Fibroblast of the aortic adventitia (primary cell): ENCODE measurements at places on chromosomes 1 and 21.

GRCh38 chr21:17636711-17637110 lies 24.0 kb upstream of the BTG3 start:
- DNase-seq = no peak

GRCh38 chr1:19240673-19241538 lies 10.4 kb downstream of the EMC1 start:
- peak; percentile 79 for DNase-seq

DNA sequence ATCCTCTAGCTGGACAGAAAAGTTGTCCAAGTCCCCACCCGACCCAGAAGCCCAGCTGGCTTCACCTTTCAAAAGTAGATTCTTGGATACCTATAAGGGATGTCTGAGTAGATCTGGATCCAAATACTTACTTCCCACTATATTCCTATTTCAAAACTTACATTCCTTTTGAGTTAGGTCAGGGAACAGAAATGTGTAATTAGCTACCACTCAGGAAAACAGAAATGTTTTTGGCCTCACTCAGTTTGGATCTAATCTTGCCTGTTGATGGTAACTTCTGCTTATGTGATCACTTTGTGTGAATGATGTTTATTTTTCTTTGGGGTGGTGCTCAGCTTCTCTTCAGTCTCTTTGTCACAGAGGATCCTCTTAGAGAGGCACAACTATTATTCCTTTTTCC lies 814.4 kb upstream of the RGS18 start:
- peak; percentile 2 for DNase-seq

DNA sequence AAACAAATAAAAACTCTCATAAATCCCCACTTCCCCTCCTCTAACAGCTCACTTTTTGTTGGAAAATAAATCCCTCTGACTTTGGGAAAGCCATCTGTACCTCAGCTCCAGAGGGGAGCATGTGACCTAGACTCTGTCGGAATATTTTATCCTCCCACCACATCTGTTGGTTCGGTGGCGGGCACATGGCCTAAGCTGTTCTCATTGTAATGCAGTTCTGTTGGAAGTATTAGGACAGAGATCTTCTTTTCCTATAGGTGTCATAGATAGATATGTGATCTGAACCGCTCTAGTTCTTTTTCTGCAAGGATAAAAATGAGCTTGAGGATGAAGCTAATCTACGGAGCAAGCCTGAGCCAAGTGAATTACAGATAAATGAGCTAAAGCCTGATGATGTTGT lies 50.5 kb upstream of the EPS8L3 start:
- DNase-seq = no peak

DNA sequence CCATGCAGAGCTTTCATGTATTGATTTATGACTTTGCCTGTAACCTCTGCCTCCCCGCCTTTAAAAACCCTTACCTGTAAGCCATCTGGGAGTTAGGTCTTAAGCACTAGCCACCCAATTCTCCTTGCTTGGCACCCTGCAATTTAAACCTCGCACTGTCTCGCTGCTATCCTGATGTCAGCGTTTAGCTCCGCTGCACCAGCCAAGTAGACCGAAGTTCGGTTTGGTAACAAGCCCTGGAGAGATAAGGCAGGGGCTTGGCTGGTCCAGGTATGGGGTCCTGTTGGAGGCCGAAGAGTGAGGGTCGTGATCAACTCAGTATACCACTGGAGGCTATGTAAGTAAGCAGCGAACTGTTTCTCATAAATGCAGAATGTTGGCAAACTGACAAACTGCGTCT lies 64.4 kb downstream of the GALNT2 start:
- DNase-seq = no peak

GRCh38 chr1:1332774-1333480 lies 1.8 kb downstream of the TAS1R3 start:
- DNase-seq = no peak

- DNase-seq = no peak
Measured at GRCh38 chr1:81228926-81229325, 571.8 kb upstream of the ADGRL2 start.

DNA sequence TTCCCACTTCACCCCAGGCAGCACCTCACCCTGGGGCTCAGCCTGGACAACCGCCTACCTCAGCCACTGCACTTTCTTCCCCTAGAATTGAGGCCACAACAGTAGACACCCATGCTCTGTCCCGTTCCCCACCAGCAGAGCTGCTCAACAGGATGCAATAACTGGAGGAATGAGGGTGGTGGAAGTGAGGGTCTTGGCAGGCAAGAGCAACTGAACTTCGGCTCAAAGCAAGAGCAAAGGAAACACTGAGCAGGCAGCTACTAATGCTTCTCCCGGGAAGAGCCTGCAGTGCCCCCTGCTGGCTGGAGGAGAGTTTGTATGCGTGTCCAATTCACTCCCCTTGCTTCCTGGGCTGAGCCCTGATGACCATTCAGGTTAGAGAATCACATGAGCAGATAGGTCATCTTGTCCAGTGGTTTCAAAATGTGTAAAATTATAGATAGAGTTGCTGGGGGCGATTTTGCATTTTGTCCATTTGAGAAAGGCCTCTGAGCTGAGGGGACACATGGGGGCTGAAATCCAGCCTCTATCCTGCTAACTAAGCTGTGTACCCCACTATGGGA lies 13.9 kb downstream of the NT5C1A start:
- peak; percentile 64 for DNase-seq

- DNase-seq = no peak
Measured at GRCh38 chr1:78068681-78069283, 23.0 kb downstream of the GIPC2 start.

DNA sequence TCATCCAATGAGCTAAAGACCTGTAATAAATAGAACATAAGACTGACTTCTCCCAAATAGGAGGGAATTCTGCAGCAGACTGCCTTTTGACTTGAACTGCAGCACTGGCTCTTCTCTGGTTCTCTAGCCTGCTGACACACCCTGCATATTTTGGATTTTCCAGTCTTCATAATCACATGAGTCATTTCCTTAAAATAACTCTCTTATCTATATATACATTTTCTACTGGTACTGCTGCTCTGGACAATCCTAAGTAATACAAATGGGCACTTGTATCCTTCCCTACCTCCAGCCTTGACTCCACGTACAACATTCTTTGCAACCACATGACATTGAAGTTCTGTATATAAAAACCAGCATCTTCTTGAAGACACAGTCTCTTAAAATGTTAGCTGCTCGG lies 429.4 kb upstream of the TMPRSS15 start:
- DNase-seq = peak; percentile 24

GRCh38 chr1:196442366-196442765 lies 165.9 kb downstream of the KCNT2 start:
- DNase-seq = no peak

- DNase-seq = no peak
Measured at GRCh38 chr21:17578162-17578561, 34.5 kb downstream of the BTG3 start.

DNA sequence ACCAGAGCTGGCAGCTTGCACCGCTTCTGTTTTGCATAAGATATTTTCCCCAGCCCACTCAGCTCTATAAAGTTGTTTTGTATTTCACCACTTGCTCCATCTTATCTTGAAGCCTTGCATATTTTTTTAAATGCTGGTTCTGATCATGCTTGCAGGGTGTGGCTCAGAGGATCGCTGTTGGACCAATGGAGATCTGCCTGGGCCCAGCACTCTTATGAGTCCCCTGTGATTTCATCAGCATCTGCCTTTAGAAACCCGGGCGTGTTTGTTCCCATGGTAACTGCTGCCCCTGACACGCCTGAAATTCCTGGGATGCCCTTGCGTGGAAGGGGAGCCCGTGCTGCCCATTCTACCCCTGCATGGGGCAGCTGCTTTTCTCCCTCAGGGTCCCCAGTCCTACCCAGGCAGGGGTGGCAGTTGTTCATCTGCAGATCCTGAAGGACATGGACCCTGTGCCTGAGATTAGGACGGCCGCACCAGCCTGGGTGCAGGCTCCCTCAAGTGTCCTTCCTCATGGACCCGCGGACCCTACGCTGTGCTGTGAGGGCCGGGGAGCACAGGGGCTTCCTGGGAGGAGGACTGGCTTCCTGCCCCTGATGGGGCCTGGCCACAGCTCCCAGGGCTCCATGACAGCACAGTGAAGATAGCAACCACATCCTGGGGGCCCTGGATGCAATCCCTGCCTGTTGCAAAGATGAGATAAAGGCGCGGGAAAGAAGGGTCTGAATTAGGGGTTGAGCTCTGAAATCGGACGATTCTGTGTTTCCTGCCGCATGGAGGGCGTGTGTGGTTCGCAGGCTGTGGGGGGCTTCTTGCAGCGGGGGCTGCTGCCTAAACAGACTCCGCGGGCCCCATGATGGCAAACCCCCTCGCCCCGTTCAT lies 226.5 kb downstream of the SDCCAG8 start:
- DNase-seq = peak; percentile 91

- DNase-seq = no peak
Measured at GRCh38 chr1:96059736-96060135, 661.8 kb upstream of the PTBP2 start.

DNA sequence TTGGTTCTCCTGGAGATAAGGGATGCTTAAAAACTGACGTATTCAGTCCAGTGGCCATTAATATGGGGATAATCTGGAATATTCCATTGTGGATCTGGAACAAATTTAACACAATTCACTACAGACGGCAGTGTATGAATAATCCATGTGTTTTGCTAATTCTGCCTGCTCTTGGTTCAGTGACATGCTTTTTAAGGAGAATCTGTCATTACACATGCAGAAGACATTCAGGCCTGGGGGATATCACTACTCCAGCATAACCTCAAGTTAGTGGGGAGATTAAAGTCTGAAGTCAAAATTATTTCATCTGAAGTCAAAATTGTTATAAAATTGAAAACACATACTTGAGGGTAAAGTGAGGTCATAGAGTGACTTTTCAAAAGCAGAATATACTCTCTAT lies 789.3 kb downstream of the USP25 start:
- peak; percentile 2 for DNase-seq

DNA sequence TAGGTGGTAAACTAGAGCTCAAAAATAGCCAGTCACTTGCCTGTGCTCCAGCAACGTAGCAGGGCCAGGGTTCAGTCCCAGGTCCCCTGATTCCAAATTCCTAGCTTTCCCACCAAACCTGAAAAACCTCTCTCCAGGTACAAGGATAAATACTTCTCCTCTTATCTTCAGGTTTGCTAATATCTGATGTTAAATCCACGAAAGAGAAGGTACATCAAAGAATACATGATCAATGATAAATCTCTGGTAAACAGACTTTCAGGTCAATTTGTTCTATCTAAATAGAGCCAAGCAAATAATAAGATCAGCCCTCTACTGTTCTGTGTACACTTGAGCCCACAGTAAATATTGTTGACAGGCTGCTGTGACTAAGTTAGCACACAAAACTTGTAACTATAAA lies 52.1 kb upstream of the AKT3 start:
- DNase-seq = no peak

DNA sequence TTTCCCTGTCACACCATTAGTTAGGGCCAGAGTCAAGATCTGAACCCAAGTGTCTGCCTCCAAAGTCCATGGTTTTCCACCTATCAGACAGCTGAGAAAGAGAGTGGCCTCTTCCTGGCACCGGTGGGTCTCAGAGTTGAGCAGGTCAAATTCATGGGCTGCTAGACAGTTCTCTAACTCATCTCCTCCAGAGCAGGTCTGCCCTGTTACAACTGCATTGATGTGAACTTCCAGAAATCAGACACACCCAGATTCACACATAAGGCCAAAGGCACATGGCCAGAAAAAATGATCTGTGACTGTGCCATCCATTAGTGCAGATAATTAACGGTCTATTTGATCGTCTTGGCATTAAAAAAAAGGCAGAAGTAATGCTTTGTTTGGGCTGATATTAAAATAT lies 17.5 kb downstream of the SMIM12 start:
- DNase-seq = no peak

DNA sequence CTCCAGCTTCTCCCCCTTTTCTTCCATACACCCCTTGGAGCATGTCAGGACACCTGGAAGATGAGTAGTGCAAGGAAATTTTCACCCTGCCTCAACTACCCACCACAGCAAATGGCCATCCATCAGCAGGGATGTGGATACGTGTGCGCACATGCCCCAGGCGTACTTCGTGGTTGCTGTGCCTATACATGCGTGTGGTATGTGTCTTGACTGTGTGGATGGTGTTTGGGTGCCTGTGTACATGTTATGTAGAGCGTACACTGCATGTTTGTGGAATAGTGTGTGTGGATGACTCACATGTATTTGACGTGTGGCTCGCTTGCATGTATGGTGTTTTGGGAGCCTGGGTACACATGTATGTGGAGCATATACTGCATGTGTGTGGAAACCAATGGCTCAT lies 158.5 kb downstream of the RRAGC start:
- no peak for DNase-seq

GRCh38 chr1:201785291-201785690 lies 43.7 kb upstream of the IPO9 start:
- DNase-seq = no peak

DNA sequence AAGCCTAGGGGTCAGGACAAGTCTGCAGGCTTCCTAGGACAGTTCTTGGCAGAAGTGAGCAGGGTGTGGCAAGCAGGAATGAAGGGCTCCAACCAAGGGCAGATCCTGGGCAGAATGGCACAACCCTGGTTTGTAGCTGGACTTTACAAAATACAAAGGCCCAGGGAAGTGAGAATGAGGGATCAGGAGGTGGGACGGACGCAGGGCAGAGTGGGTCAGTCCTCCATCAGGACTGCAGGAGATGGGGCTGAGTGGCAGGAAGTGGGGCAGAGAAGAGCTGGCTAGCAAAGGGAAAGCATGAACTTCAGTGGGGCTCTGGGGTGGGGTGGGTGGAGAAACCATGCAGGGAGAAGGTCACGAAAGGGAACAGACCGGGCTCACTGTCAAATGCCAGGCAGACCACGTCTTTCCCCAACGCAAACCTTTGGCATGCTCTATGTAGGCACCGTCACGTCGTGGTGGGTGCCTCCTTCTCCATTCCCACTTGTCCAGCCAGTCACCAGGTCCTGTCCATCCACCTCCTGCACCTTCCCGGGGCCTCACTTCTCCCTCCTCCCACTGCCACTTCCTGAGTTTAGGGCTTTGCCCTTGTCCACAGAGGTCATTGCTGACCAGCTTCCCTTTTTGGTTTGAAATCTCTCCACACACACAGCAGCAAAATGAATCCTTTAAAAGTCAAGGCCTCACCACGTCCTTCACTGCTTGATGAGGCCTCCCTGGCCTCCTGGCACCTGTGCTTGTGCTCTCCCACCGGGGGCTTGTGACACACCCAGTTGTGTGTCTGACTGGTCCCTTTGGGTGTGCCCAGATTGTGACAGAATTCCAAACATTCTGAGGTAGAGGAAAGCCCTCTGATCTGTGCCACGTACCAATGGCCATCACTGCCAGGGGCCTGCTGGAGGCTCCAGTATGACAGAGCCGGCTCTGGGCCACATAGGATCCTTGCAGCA lies 8.7 kb upstream of the CLDN19 start:
- DNase-seq = no peak
